ENCODE measurements at places on chromosomes 2 and 18.

GRCh38 chr2:29023188-29023587 lies 42.1 kb downstream of the TOGARAM2 start:
- no peak for DNase-seq

DNA sequence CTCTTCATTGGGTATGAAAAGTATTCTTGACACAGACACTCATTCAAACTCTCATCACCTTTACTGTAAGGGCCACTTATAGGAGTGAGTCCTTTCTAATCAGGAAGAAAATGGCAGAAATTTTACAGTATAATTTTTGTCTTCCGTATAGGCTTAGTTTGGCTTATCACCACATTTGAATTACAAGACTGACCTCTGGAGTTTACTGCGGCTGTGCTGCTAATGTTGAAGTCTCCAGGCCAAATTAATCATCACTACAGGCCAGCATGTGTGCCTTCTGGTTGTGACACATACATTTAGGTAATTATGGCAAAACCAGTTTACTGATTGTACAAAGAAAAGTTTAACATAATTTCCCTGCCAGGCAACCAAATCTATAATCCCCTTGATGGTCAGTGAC lies 753.6 kb upstream of the GCFC2 start:
- no peak for DNase-seq

DNA sequence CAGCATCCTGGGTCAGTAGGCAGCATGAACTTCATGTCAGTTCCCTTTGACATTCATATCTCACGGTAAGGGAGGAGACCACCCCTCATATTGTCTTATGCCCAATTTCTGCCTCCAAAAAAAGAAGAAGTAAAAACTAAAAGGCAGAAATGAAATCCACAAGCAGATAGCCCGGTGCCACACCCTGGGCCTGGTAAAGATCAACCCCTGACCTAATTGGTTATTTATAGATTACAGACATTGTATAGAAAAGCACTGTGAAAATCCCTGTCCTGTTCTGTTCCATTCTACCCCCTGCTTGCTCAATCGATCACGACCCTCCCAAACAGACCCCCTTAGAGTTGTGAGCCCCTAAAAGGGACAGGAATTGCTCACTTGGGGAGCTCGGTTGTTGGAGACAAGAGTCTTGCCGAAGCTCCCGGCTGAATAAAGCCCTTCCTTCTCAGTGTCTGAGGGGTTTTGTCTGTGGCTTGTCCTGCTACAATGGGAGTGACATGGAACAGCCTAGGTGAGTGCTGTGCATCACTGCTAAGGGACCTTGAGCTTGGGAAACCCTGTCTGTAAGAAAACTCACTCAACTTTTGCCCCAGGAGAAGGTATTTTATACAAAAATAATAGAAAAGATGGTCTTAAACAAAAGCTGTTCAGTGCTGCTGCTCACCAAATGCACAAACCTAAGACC lies 11.1 kb downstream of the NDUFV2 start:
- DNase-seq: no peak

GRCh38 chr2:233091595-233092375 lies 31.6 kb downstream of the INPP5D start:
- no peak for DNase-seq

DNA sequence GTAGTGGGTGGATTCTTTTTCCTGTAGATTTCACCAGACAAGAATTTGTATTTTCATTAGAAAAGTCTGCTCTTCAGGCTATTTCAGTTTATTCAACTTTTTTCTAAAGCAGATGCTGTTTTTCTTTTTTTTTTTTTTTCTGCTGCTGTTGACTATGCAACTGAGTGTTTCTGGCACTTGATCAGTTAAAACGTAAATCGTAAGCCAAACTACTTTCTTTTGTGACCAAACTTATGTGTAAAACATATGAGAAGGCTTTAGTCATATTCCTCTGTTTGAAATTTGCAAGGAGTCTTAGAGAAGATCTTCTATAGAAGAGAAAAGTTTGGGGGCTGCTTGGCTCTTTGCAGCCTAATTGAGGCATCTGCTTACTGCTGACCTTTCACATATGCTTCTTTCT lies 170.1 kb downstream of the PARD3B start:
- no peak for DNase-seq

DNA sequence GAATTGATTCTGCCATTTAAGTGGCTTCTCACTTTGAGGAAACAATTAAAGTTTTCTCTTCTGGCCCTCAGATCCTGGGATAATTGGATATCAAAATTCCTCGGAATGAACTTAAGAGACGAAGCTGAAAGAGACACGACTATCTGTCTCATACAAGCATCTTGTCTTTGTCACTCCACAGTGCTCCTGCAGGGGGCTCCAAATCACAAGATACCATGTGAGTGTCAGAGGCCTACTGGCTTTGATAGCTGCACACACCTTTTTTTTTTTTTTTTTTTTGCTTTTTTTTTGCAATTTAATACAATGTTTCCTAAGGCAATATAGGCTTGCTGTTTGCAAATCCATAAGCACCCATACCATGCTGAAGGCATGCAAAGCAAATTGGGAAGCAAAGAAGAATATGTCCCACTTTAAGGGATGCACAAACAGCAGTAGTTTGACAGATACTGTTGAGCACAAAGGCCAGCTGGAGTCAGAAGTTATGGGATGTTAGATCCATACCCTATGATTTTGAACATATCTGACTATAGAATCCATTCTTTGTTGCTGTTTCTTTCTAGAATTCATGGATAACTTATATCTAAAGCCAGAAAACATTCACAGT lies 109.0 kb upstream of the CBLN2 start:
- peak; percentile 22 for DNase-seq

DNA sequence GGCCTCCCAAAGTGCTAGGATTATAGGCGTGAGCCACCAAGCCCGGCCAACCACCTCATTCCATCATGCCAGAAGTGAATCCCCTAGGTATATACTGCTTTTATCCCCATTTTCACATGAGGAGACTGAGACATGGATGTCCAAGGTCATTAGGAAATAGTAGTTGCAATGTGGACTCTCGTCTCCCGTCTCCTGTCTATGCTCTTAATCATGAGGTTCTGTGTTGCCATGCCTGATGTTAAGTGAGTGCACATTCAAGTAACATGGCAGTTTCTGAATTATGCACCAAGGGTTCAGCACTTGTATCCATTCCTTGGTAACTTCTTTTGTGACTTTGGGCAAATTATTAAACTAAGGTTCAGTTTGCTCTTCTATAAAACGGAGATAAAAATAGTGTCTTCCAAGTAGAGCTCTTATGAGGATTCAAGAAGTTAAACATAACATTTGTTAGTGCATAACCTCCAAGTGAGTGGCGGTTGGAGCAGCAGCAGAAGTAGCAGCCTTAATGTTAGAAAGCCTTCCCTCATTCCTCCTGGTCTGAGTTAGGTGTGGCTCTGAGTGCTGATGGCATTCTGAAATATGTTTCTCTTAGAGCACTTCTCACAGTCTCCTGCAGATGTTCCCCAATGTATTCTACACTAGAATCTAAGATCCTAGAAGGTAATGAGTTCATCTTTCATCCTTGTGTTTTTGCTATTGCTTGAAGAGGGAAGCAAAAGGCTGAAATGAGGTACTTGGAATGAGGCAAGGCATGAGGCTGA lies 21.9 kb downstream of the SOCS6 start:
- no peak for DNase-seq

DNA sequence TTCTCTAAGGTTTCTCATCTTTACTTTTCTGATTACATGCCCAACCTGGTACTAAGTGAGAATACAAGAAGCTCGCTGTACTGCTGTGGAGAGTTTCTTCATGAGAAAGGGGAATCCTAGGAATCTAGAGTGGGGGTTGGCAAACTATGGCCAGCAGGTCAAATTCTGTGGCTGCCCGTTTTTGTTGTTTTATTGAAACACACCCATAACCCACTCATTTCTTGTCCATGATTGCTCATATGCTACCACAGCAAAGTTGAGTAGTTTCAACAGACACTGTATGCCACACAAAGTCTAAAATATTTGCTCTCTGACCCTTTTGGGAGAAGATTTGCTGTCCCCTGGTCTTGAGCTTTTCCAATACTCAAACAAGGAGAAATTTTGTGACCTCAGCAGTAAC lies 58.8 kb downstream of the C2orf74 start:
- no peak for DNase-seq
